A172 (cell line): ENCODE measurements at places on chromosomes 12 and 14. TPM values are rescaled to one million over a fixed set of nuclear protein-coding genes. Genes with fewer than 3 reads are reported as not detected.
A peak's percentile ranks its signal among the peaks of the same experiment; 100 is the strongest.

KCNMB4 gene
- total RNA-seq, result 0.95 and 1.1 TPM in 2 replicates

TWF1 gene
- total RNA-seq, result 162 and 201 TPM in 2 replicates

DNA sequence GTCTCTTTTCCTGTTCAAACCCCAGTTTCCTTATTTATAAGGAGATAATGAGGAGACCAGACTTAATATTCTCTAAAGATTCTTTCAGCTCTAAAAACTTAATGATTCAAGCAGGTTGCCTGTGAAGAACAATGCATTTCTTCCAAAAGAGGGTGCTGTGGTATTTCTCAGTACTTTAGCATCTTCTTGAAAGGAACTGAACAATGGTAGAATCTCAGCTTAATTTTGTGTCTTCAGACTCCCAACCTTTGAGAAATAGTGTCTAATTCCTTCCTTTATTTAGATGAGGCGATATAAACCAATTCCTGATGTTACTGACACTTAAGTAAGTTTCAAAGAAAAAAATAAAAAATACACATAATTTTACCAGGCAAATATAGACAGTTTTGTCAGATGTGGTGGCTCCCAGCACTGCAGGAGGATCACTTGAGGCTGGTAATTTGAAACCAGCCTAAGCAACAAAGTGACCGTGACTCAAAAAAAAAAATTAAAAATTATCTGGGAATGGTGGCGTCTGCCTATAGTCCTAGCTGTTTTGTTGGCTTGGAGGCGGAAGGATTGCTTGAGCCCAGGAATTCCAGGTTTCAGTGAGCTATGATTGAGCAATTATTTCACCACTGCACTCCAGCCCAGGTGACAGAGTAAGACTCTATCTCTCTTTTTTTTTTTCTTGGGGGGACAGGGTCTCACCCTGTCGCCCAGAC, 76.9 kb upstream of the PSMA6 start:
- DNase-seq, result peak; percentile 29

DNA sequence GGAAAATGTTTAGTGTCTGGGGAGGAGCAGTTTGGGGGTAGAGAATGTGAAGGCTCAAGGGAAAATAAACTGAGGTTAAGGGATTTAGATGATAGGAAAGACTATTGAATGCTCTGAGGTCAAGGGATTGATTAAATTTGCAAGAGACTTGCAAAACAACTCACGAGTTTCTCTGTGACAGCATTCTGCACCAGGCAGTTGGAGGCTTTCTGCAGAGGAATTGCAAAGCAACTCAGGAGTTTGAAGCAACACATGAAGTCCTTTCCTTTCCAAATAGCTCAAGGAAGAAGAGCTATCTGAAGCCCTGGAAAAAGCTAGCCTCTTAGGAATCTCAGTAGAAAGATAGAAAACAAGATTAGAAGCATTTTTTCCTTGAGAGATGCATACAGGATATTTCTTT, 23.9 kb downstream of the SLC7A8 start:
- no peak for DNase-seq

GRCh38 chr14:83042858-83043257, 1509.2 kb upstream of the SEL1L start:
- no peak for DNase-seq

DNA sequence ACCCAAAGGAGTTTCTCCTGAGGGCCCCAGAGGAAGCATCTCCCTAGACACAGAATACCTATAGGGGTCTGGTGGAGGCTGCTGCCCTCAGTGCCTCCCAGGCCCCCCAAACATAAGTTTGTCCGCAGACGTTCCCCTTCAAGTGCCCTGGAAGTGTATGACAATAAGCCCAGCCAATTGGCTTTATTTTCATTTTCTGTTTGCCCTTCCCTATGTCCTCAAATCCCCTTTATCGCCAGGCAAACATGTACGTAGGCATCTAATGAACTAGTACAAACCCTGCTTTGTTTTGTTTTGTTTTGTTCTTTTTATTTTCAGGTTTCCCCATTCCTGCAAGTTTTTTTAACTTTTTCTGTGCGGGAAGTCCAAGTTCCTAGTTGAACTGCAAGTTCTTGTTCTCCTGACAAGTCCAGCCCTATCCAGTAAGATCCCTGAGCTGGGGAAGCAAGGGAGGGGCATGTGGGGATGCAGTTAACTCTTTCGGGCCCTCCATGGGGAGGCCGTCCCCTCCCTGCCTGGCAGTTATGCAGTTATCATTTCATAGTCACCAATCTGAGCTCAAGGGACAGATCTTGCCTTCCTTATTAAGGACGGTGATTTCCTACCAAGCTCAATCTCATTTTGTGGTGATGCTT, 141.9 kb downstream of the KCNA5 start:
- no peak for DNase-seq

DNA sequence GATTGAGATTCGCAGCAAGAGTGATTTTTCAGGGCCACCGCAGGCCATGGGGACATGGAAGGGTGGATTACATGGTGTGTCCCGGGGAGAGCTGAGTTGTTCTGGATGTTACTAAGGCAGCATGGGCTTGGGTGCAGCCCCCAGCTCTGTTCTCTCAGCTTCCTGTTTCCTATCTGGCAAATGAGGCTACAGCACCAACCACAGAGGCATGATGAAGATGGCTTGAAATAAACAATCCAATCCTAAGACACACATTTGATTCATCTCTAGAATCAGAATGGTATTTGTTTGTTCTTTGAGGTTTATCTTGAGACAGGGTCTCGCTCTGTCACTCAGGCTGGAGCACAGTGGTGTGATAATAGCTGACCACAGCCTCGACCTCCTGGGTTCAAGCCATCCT, 21.6 kb downstream of the GLTP start:
- no peak for DNase-seq

DNA sequence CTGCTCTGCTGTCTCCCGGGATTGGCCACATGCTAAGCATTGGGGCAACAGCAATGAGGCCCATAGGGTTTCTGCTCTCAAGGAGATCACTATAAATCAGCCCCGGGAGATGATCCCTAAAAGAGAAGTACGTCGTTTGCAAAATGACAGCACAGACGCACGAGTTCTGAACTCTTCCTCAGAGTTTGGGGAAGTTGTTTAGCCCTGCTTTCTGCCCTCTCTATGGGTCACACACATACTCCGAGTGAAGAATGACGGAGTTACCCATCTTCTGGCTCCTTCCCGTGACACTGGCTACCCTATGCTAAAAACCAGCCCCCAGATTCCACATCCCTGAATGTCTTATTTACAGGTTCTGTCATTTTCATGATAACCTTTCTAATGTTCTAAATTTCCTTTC, 258.0 kb upstream of the PLEKHG7 start:
- DNase-seq, result no peak

DNA sequence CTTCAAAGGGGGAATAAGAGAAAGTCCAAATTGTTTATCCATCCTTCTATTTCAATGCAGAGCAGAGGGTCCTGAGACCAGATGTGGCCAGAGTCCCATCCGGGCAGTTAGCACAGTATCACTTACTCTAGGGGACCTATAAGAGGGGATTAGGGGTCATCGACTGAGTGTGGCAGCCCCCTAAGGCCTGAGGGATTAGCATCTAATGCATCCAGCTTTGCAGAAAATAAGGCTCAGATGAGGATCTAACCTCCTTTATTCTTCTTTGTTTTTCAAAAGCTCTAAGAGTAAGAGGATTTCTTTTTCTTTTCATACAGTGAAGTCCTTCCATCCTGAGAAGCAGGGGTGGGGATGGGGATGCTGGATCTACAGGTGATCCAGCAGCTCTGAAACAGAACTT, 43.5 kb downstream of the NEUROD4 start:
- no peak for DNase-seq

GRCh38 chr12:26918321-26919215, 19.2 kb downstream of the INTS13 start:
- DNase-seq, result no peak
